NCI-H2081 (cell line): ENCODE measurements at places on chromosomes 2 and 18.

GRCh38 chr2:21198637-21199036, 74.9 kb downstream of the TDRD15 start:
- DNase-seq, result no peak

GRCh38 chr2:16272038-16272788, 331.9 kb downstream of the MYCN start:
- DNase-seq, result no peak

DNA sequence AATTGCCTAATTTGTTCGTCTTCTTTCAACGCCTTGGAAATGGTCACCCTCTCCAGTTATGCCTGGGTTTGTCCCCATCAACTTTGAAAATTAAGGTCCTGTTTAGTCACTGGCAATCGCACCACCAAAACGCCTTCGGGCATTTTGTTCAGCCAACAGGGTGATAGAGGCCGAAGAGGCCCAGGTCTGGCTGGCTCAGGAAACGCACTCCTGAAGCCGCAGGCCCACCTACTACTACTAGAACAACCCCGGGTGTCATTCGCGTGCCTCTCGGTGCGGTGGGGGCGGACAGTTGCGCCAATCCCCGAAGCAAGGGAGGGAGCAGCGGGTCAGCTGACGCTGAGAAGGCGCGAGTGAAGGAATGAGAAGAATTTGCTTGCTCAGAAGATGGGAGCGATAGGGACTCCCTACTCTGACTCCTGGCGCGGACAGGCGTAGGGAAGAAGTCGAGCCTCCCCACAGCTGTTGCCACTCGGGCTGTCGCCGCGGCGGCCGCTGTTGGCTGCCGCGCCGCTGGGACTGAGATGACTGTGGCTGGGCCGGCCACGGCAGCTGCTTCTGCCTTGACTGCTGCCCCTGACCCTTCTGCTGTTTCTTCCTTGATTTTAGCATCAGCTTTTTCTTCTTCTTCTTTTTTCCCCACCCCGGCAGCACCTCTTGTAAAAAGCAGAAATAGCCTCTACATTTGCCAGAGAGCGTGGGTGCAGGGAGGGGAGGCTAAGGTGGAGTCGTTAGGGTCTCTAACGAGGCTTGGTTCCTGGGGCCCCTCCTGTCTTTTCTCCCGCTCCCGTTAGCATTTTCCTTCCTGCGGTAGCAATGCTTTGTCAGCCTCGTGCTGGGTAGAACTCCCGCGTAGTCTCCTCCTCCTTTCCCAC, 387.6 kb downstream of the FIGN start:
- no peak for DNase-seq

DNA sequence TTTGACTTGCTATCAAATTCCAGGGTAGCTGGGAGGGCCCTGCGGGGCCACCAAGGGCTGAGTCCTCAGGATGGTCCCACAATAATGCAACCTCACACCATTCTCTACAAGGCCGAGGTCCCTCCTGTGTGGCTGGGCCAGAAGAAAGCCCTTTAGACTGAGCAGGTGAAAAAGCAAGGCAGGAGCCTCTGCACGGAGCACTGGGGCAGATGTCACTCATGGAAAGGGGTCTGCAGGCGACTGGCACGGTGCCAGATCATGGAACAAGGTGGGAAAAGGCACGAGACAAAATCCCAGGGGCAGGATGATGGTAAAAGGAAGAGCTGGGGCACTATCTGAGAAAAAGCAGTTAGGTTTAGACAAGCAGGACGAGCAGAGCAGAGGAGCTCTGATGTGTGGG, 16.1 kb downstream of the HJURP start:
- no peak for DNase-seq

GRCh38 chr2:25042321-25043240, 705 bp downstream of the EFR3B start:
- no peak for DNase-seq

- no peak for DNase-seq
Observed at GRCh38 chr18:44943311-44943881, 262.7 kb downstream of the SETBP1 start.

GRCh38 chr18:57859314-57859713, 56.2 kb upstream of the ATP8B1 start:
- DNase-seq, result no peak

- no peak for DNase-seq
Observed at GRCh38 chr2:73516033-73516432, 126.2 kb downstream of the NAT8 start.

DNA sequence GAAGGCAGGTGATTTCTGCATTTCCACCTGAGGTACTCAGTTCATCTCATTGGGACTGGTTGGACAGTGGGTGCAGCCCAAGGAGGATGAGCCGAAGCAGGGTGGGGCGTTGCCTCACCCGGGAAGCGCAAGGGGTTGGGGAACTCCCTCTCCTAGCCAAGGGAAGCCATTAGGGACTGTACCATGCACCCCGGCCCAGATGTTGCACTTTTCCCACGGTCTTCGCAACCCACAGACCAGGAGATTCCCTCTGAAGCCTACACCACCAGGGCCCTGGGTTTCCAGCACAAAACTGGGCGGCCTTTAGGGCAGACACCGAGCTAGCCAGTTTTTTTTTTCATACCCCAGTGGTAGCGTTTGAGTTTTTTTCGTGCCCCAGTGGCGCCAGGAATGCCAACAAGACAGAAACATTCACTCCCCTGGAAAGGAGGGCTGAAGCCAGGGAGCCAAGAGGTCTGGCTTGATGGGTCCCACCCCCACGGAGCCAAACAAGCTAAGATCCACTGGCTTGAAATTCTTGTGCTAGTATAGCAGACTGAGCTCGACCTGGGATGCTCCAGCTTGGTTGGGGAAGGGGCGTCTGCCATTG, 75.9 kb upstream of the RANBP2 start:
- no peak for DNase-seq

- no peak for DNase-seq
Observed at GRCh38 chr2:181046833-181047232, 66.4 kb downstream of the UBE2E3 start.

DNA sequence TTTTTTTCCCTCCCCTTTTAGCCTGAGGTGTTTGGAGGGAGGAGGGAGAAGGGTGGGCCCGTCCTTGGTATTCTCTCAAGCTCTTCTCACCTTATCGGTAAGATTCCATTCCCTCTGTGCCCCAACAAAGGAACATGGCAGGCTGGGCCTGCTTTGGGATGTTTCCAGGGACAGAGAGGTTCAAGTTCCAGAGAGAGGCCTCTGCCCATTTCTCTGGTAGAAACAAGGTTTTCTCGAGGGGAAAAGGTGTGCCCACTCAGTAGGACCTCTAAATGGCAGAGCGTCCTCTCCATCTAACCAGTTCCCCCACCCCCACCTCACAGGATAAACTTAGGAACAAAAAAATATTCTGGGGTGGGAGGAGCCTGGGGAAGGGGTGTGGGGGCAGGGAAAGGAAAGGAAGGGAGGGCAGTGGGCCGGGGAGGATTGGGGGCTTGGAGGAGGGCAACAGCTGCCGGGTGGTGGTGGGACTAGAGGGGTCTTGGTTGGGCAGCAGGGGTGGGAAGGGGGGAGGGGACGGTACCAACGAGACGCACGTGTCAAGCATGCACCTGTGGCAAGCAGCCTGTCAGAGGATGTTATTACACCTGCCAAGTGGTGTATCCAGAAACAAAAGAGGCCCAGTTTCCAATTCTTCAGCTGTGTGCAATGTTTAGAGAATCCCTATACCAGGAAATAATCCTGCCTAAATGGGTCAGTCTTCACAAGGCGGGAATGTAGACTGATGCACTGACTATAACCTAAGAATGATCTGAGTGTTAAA, 2.1 kb downstream of the PCBP1 start:
- DNase-seq, result peak; percentile 67

DNA sequence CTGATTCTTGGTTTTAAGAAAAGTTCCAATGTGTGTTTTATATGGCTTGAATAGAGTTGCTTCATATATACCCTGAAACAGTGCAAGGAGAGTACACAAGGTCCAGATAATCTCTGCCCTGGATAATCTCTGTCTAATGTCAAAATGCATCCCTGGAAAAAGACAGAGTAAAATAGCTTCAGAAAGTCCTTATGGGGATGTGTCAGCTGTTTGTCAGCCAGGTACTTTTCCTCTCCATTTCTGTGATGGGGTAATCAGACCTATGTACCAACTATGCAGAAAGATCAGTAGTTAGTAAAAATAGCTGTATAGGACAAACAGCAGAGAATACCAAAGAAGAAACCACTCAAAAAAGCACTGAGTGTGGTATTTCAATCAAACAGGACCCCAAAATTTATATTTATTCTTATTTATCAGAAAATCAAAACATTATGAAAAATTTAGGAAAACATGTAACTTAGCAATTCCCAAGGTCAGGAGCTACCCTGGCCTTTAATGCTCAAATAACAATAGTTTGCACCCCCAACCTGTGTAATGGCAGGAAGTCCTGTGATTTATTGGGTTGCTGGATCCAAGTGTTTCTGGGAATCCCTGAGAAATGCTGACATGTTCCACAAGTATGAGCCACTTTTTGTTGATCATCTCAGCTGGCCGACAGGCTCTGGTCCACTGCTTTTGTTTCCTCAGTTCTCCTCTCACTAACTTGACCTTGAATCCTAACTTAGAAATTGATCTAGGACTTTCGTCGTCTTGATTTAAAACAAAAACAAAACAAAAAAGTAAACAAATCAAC, 69.6 kb downstream of the MDH1 start:
- DNase-seq, result no peak

- no peak for DNase-seq
Observed at GRCh38 chr2:42361728-42362283, 789 bp upstream of the COX7A2L start.

GRCh38 chr18:75364512-75365253, 62.8 kb downstream of the SMIM21 start:
- DNase-seq, result no peak

DNA sequence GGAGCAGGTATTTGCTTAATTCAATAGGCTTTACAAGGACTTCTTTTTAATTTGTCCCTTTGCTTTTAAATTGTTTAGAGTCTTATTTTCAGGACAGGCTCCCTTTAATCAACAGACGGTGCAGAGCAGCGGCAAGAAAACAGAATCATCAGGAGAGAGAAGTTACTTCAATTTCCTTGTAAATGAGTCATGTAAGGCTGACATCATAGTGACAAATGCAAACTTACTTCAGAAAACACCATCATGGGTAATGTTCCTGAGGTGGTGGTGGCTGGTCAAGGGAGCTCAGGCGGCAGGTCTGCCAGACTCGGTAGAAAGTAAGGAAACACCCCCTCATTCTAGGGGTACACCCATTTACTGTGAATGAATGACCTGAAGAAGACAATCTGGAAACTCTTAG, 395.1 kb downstream of the FBXO15 start:
- no peak for DNase-seq

GRCh38 chr2:231642631-231643494, 50.2 kb downstream of the TEX44 start:
- DNase-seq, result no peak

GRCh38 chr2:47193607-47194006, 38.5 kb upstream of the STPG4 start:
- no peak for DNase-seq

DNA sequence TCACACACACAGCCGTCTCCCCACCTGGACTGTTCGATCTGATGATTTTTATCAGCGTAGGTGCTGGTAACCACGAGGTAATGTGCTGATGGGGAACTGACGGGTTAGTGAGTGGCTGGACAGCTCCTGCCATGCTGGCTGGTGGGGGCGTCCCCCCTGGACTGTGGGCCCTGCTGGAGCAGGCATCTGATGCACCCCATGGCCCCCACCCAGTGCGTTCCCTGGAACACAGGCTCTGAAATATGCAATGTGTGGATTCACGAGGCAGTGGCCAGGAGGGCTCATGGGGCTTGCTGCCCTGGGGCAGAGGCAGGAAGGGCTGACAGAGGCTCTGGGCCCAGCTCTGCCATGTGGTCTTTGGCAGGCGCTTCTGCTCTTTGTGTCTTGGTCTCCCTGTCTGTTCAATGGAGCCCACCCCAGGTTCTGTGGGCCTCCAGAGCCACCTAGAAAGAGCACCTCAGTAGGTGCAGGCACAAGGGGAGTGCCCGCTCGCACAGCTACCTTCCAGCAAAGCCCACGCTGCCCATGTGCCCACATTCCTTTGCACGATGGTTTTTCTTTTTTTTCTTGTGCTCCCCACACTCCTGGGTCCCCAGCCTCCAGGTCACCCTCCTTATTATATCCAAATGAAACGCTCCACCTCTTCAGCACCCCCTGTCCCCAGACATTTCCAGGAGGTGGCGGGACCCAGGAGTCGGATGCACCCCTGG, 10.3 kb upstream of the PXDN start:
- no peak for DNase-seq

GRCh38 chr2:137964859-137965459, 686 bp downstream of the HNMT start:
- DNase-seq, result no peak

DNA sequence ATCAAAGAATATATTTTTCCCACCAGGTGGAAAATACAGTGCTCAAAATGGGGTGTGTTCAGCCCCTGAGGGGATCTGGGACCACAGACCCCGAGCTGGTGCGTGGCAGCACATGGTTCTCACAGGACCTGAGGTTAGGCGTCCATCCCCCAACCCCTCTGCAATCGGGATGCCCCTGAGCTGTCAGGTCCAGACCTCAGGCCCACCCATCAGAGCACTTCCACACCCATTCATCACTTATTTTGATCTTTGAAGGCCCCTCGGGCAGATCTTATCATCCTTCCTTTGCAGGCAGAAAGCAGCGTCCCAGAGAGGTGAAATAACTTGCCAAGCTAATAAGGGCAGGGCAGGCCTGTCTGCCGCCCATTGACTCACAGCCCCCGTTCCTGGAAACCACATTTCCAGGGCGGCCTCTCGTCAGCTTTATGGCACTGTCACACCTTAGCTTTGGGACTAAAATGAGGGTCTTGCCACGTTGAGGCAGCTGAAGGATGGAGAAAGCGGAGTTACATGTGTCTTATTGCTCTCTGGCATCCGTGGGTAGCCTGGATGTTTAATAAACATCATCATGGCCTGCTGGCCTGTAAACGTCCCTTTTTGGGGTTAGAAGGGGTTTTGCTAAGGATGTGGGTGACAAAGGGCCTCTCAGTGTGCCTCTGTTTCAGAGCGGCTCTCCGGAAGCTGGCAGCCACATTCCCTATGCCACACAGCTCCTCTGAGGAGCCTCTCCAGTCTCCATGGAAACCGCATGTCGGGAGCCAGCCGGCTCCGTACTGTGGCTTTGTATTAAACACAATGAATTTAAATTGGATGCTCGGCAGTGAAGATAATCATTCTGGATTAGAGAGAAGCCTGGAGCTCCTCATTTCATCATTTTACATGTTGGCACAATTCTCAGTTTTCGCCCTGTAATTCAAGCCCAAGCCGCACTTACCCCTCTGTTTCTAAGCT, 58.3 kb upstream of the MAPRE3 start:
- DNase-seq, result peak; percentile 96

DNA sequence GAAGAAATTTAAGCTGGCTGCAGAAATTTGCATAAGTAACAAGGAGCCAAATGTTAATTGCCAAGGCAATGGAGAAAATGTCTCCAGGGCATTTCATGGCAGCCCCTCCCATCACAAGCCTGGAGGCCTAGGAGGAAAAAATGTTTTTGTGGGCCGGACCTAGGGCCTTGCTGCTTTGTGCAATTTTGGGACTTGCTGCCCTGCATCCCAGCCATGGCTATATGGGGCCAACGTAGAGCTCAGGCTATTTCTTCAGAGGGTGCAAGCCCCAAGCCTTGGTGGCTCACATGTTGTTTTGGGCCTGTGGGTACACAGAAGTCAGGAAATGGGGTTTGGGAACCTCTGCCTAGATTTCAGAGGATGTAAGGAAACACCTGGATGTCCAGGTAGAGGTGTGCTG, 57.7 kb downstream of the MOB4 start:
- no peak for DNase-seq
